K562 (cell line): ENCODE measurements at places on chromosomes 5 and 9. TPM values are rescaled to one million over a fixed set of nuclear protein-coding genes. Genes with fewer than 3 reads are reported as not detected.

Gene KLHL3
- total RNA-seq, result 0.31 and 0.38 TPM in 2 replicates

GRCh38 chr5:116340799-116341198 is 233.8 kb downstream of the SEMA6A start:
- no peak for DNase-seq
- H3K27ac ChIP-seq, result no peak overlapping the region
- no peak overlapping the region for H3K4me3 ChIP-seq
- H3K27me3 ChIP-seq, result no peaks in the 10 kb centered on the region
- H3K36me3 ChIP-seq, result no peaks in the 10 kb centered on the region

GRCh38 chr9:99134893-99135341 is 30.0 kb downstream of the TGFBR1 start:
- no peak for DNase-seq
- H3K36me3 ChIP-seq, result peaks cover 66% of the 10 kb centered on the region
- H3K27ac ChIP-seq, result no peak overlapping the region
- no peaks in the 10 kb centered on the region for H3K27me3 ChIP-seq
- H3K4me3 ChIP-seq, result no peak overlapping the region

GRCh38 chr5:103414604-103415003 is 148.0 kb downstream of the NUDT12 start:
- H3K4me1 ChIP-seq, result no peaks in the 10 kb centered on the region
- peaks cover 3% of the 10 kb centered on the region; the same call in 1 of the 3 replicates for H3K27me3 ChIP-seq
- no peak overlapping the region for H3K4me3 ChIP-seq
- no peak for DNase-seq
- H3K36me3 ChIP-seq, result no peaks in the 10 kb centered on the region
